HCEC 1CT (cell line): ENCODE measurements at places on chromosomes 12 and 14.

- no peak for DNase-seq
Measured at GRCh38 chr12:121613462-121613861, 12.9 kb upstream of the ORAI1 start.

DNA sequence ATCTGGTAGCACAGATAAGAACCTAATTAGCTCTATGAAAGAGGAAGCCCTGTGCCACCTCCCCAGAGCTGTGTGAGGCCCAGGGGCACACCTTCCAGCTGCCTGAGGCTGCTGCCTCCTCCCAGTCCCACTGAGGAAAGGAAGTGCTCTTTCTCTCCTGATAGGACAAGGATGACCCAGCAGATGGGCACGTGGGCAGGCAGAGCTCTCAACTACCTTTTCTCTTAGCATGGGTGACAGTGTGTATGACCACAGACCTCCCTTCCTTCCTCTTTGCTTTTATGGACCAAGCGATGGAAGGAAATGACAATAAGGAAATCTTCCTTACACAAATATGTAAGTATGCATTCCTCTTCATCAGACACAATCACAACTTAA is 127.6 kb upstream of the AMIGO2 start:
- DNase-seq = no peak

GRCh38 chr14:105060751-105061427 is 4.3 kb downstream of the GPR132 start:
- no peak for DNase-seq

- DNase-seq = peak; percentile 90
Measured at GRCh38 chr14:68807148-68807600, 14.3 kb upstream of the ZFP36L1 start.

DNA sequence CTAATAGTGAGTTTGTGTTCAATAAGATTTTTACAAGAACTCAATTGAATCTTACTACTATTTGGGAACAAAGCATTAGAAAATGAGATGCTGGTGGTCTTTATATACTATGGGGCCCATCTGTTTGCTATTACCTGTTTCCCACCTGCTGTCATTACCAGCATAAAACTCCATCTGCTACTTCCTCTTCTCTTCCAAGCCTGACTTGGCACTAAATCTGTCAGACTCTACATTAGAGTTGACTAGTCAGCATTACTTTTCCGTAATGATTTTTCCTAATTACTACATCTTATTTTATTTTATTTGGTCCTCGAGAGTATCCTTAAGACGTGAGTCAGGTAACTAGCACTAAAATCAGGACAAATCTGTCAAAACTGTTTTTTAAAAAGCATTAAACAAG is 68.1 kb upstream of the KRR1 start:
- DNase-seq = no peak

DNA sequence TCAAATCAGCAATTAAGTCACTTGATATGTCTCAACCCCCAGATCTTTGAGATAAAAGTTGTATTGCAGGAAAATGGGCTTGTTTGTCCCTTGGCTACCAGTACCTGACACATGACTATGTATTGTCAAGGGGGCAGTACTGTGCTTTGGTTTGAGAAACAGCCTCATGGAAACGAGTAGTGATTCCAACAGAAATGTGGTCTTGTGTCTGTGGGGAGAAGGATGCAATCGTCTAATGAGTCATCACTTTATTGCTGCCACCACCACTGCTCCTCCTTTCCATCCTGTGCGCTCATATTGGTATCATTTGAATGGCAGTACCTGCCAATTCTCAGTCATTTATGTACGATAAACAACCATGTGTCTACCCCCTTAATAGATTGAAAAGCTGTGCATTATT is 72.8 kb upstream of the ARHGAP5 start:
- DNase-seq = peak; percentile 78

GRCh38 chr12:112973818-112974231 is 4.5 kb upstream of the OAS2 start:
- no peak for DNase-seq

- no peak for DNase-seq
Measured at GRCh38 chr14:79783041-79783440, 428.3 kb downstream of the DIO2 start.

DNA sequence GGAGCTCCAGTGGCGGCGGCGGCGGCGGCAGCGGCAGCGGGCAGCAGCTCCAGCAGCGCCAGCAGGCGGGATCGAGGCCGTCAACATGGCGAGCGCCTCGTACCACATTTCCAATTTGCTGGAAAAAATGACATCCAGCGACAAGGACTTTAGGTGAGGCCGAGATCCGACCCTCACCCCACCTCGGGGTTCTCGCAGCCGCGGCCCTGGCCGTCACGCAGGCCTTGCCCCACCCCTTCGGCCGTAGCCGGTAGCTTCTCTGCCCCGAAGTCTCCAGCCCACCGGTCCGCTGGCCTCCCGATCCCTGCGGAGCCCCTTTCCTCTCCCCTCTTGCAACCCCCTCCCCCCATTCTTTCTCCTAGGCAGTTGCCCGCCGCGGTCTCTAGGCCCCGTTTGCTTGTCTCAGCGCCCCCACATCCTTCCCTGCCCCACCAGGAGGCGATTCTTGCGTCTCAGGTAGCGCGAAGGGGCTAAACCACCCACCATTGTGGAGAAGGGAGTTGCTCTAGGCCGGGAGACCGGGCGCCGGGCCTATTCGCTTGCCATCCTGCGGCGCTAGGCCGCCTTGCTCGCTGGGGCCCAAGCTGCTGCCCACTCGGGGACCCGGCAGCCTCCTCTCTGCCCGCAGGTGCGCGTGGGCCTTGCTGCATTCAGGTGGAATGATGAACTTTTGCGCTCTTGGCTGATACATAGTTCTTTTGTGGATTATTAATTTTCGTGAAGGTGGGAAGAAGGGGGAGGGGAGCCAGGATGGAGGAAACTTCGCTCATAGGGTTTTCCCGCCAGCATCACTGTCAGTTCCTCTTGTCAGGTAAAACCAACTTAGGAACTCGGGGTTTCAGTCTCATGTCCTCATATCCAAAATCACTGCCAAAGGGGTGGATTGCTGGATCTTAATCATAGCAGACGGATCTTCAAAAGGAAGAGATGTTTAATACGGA is 745 bp downstream of the CAND1 start:
- peak; percentile 9 for DNase-seq

- no peak for DNase-seq
Measured at GRCh38 chr12:130126023-130126432, 36.2 kb upstream of the FZD10 start.
